ENCODE measurements at places on chromosomes 7 and 10. TPM values are rescaled to one million over a fixed set of nuclear protein-coding genes. Genes with fewer than 3 reads are reported as not detected.

DNA sequence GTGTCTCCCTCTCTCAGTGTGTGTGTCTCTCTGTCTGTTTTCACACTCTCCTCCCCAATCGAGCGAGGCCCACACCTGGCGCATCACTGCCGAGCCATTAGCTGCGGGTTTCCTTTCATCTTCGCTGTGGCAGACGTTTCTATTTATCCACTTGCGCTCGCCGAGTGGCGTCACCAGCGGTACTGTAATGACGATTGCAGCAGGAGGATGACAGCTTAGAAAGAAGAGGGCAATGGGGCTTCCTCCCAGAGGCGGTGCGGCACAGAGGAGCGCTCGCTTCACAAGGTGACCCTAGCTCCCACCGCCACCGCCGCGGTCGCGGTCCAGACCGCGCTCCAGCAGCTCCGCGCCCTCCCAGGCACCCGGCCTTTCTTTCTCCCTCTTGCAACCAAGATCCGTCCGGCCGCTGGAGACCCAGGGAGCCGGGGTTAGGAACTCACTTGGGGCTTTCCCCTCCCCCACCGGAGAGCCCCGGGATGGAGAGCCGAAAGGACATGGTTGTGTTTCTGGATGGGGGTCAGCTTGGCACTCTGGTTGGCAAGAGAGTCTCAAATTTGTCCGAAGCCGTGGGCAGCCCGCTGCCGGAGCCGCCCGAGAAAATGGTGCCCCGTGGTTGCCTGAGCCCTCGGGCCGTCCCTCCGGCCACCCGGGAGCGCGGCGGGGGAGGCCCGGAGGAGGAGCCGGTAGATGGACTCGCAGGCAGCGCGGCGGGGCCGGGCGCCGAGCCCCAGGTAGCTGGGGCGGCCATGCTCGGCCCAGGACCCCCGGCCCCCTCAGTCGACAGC, at the start of gene EVX1:
Gene EVX1, plus strand, starts transcription at position 248 of the 785 bp plus-strand sequence. Its CDS starts 229 bp downstream, at position 477.
- H3K27ac ChIP-seq, result no peak within 1 kb of the TSS
- H3K4me3 ChIP-seq, result no peak within 1 kb of the TSS
- DNase-seq, result peak; percentile 33
- peaks cover 31% of the 10 kb centered on the region for H3K27me3 ChIP-seq

PAPOLB gene
- not detected for total RNA-seq

GRCh38 chr7:19405541-19405940, 260.3 kb upstream of the FERD3L start:
- no peak overlapping the region for H3K27ac ChIP-seq
- H3K4me3 ChIP-seq, result no peak overlapping the region
- H3K36me3 ChIP-seq, result no peaks in the 10 kb centered on the region
- no peak for DNase-seq

GRCh38 chr7:102204212-102204611, 82.5 kb upstream of the SH2B2 start:
- DNase-seq, result no peak
- no peaks in the 10 kb centered on the region for H3K4me1 ChIP-seq
- H3K27ac ChIP-seq, result no peak overlapping the region
- peaks cover 44% of the 10 kb centered on the region for H3K36me3 ChIP-seq

GRCh38 chr7:82036146-82036886, 266.5 kb upstream of the HGF start:
- H3K27ac ChIP-seq, result no peak overlapping the region
- H3K4me3 ChIP-seq, result no peak overlapping the region
- H3K4me1 ChIP-seq, result no peaks in the 10 kb centered on the region
- no peak for DNase-seq

- DNase-seq, result no peak
- no peaks in the 10 kb centered on the region for H3K36me3 ChIP-seq
- H3K4me1 ChIP-seq, result no peaks in the 10 kb centered on the region
Observed at GRCh38 chr10:75352650-75353049, 48.9 kb downstream of the ZNF503 start.
